Activated T-helper 1 cell treated with Interleukin-2 at 50 U/mL for 16 hours (primary cell): ENCODE measurements at places on chromosomes 2 and 18.

- DNase-seq, result no peak
Observed at GRCh38 chr2:23448906-23449305, 63.9 kb downstream of the KLHL29 start.

- no peak for DNase-seq
Observed at GRCh38 chr2:216737676-216738075, 42.3 kb upstream of the IGFBP5 start.

DNA sequence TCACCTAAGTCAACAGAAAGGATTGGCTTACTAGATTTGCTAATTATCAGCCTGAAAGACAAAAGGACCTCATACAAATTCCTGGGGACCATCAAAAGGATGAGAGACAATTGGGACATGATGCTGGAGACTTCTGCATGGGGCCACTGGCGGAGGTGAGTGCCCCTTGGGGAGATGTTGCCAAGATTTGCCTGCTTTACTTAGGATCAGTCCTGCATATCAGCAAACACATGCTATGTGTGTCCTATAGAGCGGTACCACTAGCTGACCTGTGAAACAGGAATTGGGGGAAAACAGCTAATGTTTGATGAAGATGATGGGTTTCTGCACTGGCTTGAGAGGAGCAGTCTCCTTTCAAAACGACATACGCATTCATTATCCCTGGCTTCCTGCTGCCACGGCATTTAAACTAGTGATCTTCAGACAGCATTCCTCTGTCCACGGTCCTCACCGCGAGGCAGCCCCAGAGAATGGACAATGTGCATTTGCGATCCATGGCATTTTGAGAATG lies 104.2 kb downstream of the TGIF1 start:
- no peak for DNase-seq

GRCh38 chr2:105873721-105874120 lies 129.0 kb downstream of the NCK2 start:
- DNase-seq, result no peak

DNA sequence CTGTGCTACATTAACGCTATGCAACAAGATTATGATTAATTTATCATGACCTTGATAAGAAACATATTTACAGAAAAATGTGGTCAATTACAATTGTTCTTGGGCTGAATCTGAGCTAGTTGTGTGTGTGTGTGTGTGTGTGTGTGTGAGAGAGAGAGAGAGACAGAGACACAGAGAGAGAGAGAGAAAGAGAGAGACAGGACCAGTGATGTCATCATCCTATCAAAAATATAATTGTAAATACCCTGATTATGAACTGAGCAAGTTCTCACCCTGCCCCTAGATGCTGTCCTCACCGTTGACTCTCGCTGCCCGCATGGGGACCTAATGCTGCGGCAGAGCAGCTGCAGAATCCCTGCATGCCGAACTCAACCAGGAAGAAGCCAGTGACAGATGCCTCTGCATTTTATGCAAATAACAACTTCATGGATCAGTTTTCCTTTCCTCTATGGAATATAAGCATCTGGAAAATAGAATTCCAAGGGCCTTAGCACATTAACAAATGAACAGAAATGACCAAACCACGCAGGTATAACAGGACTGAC lies 512.5 kb downstream of the PLCL1 start:
- no peak for DNase-seq

- no peak for DNase-seq
Observed at GRCh38 chr18:3079653-3080052, 66.7 kb upstream of the LPIN2 start.

DNA sequence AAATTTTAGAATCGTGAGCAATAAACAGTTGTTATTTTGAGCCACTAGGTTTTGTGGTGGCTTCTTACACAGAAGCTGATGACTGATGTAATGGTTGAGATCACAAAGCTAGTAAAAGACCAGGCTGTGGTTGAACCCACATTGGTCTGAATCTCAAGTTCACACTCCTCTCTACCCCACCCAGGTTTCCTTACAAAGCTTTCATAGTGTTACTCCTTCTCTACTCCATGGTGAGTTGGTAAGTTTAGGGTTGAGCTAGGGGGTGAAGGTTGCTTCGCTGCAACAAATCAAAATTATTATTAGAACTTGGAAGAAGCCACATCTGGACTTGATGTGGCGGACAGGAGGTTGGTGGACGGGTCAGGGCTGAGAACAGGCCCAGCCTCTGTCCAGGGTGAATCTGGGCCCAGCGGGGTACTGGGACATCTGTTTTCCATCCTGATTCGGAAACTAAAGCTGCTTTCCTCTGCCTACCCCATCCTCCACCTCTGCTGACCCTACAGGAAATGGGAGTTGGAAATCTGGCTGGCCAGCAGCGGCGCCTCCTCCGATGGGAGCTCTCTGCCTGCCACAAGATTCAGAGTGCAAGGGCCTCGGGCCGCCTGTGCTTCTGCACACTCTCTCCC lies 86.3 kb downstream of the ZFP36L2 start:
- DNase-seq, result no peak

DNA sequence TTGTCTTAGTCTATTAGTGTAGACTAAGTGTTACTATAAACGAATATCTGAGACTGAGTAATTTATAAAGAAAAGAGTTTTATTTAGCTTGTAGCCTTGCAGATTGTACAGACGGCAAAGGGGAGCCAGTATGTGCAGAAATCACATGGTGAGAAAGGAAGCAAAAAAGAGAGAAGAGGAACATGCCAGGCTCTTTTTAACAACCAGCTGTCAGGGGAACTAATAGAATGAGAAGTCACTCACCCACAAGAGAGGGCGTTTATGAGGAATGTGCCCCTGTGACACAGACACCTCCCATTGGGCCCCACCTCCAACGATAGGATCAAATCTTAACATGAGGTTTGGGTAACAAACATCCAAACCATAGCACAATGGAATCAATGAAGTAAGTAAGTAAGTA lies 20.6 kb upstream of the ZNF804A start:
- no peak for DNase-seq

GRCh38 chr2:64852771-64853241 lies 136.4 kb upstream of the SLC1A4 start:
- DNase-seq, result no peak
